ENCODE measurements at places on chromosomes 3 and 15.

DNA sequence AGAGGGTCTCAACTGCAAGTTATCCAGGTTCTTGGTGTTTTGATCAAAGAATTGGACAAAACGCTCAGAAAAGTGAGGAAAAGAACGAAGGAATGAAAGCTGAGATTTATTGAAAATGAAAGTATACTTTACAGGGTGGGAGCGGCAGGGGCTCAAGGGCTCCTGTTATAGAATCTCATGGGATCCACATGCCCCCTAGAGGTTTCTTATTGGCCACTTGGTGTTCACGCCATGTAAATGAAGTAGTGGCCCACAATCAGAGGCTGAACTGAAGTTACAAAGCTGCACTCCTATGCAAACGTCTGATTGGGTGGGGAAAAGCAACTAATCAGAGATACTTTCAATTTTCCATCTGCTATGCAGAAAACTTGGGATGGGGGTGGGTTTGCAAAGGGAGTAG, 216.7 kb downstream of the PTPRG start:
- DNase-seq, result no peak

- DNase-seq, result no peak
These were observed 1.1 kb downstream of the FBN1 start for GRCh38 chr15:48644467-48644826.

DNA sequence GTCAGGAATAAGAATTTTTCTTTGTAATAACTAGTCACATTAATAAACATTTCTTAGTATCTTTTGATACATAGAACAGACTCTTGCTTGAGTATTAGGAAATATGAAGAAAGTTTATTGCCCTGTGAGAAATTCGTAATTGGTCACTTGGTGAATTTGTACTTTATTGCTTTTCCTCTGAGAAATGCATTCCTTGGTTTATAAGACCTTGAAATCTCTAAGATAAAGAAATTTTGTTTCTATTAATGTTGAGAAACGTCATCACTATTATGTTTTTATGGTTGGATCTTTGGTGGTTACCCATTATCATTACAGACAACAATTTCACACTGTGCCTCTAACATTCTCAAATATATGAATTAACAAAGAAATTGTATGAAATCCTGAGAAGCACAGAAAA, 652.0 kb upstream of the NECTIN3 start:
- DNase-seq, result no peak

DNA sequence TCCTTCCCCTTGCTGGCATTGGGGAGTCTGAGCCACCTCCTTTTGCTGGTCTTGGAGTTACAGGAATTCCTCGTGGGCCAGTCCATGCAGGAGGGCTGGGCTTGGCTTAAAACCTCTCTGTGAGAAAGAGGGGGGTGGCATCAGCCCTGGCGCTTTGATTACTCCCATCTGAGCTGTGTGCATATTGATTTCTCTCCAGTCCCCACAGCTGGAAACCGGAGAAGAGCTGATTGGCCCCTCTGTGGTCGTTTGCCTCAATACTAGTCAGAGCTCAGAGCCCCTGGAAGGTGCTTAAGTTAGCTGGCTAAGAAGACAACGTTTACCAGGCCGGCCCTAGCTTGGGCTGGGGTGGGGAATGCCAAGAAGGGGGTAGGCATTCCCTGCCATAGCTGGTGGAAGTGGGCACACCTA, 4.0 kb upstream of the RASGRF1 start:
- no peak for DNase-seq

DNA sequence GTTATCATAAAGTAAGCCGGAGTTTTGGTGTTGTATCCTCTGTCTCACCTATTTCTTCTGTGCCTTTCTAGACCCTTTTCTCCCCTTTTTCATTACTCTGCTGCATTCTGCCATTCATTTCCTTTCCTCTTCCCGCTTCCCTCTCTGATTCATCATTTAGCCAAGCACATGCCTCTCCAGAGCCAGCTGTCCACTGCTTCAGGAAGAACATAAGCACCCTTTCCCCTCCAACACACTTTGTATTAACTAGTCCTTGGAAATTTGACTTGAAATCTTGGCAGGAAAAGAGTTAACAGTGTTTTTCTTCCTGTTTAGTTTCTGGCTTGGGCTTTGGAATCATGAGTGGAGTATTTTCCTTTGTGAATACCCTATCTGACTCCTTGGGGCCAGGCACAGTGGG, 9.7 kb downstream of the APH1B start:
- no peak for DNase-seq

- no peak for DNase-seq
These were observed 9.3 kb upstream of the ATP13A4 start for GRCh38 chr3:193564012-193564411.

DNA sequence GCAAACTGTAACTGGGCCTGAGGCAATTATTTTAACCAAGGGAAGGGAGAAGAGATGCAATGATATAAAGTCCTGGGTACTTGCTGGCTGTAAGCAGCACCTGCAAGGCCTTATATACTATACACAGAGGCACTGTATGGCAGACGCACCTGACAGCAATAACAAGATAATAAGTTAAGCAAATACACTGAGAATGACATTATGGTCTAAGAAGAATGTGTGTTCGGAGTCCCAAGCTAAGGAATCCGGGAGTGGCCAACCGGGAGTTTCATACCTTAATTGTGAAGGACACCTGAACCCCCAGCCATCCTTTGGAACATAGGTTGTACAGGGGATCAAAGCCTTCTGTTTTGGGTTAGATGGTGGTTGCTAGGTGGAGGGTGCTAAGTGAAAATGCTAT, 13.7 kb downstream of the FAM240A start:
- no peak for DNase-seq

DNA sequence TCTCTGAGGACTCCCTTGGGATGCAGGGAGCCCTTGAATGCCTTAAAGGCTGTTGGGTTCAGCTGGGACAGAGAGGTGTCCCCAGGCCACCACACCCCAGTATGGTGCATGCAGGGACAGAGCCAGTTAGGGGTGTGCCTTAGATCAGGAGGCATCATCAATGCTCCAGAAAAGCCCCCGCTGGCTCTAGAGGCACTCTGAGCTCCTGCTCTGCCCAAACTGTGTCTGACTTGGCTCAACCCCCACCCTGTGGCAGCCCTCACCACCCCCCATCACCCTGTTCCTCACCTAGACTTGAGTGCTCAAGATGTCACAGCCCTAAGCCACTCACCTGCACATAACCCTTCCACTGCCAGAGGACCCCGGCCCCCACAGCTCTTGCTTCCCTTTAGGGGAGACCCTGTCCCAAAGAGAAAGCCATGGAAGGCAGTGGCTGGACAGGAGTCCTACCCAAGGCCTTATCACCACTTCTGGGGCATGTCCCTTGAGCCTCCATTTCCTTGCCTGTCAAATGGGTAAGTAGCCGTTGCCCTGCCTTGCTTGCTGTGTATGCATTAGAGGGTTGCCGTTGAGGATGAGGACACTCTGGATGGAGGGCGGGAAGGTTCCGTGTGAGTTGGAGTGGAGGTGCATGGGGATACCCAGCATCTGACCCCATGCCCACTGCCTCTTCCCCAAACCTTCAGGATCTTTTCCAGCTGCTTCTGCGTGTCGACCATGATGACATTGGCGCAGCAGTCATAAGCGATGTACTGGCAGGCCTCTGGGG, 41.4 kb downstream of the ACSBG1 start:
- no peak for DNase-seq

DNA sequence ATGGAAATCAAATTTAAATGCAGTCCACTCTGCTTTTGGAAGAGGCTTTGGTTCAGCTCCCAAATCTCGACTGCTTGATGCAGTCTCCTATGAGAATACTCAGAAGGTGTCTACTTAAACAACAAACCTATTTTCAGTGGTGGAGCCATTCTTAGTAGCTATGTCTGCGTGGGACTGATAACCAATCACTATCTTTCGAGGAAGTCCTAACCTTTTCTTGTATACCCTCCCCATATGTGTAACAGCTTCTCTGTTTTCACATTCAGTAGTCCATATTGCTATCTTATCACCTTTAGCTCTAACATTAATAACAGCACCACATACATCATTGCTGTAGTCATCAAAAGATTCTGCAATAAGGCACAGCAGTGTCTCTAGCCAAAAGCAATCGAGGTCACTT, 333.0 kb upstream of the ATP11B start:
- DNase-seq, result no peak

DNA sequence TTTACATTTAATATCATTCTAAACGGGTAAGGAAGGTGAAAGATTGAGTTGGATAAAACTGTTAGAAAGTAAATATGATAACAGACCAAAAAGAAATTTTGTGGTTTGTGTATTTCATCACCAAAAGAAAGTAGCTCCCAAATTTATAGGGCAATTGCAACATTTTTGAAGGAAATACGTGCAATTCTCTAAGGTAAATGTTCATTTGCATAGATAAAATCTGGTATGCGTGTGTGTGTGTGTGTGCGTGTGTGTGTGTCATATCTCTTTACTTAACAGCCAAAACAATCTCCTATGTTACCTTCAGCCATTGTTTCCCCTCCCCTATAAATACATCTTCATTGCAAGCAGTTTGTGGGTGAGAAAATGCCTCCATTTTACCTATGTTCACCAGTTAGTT, 208.4 kb downstream of the TNIK start:
- no peak for DNase-seq

DNA sequence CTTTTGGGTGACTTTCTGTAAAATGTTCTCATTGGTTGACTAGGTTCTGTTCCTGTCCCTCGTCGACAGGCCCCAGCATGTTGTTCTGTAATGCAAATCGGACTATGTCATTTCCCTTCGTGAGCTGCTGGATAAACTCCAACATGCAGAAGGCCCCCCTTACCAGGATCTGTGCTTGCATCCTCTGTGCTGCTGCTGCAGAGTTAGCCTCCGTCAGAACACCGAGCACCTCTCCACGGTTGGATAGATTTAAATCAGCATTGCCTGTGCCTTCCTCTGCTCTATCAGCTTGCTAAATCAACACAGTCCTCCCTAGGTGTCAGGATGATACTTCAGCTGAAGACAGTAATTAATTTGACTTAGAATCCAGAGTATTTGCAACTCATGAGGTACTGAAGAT, 12.7 kb upstream of the MINDY4B start:
- DNase-seq, result no peak

GRCh38 chr15:80609512-80609946, 85.6 kb upstream of the ABHD17C start:
- no peak for DNase-seq

All from stimulated activated CD8-positive, alpha-beta memory T cell treated with anti-CD3 and anti-CD28 coated beads, Interleukin-7, amount 100 ng/mL, for 48 hours (primary cell).